ENCODE measurements at places on chromosomes 2 and 18.
A peak's percentile ranks its signal among the peaks of the same experiment; 100 is the strongest.

DNA sequence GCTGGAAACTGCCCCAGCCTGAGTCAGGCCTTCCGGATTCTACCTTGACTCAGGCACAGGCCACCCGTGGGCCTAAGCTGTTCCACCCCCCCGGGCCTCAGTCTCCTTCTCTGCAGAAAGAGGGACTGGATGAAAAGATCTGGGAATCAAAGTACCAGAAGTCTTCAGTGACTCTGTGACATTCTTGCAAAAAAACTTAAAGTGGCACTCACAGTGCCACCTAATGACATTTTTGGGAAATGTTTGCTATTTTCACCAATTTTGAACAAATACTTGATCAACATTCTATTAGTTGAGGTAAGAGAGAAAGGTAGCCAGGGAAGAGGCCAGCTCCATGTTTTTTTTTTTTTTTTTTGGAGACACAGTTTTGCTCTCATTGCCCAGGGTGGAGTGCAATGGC, 48.3 kb upstream of the ACAA2 start:
- DNase-seq = no peak

DNA sequence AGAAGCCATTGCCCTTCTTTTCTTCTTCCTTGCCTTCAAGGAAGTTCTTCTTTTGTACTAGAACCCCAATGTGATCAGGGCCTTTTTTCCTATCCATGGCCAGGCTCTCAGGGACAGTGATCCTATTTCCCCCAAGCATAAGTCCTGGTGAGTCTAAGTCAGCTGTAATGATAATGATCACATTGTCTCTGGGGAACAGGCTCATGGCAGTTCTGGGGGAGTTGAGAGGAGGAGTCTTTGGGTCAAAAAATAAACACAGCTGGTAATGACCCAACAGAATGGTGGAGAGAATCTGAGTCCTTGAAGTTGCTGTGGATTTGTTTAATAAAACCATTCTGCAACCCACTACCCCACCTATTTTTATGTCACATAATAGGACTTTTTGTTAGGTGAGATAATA, 96.6 kb downstream of the SOCS6 start:
- DNase-seq = no peak

- DNase-seq = peak; percentile 81
These were observed 61.2 kb upstream of the SPP2 start for GRCh38 chr2:233989221-233989858.

DNA sequence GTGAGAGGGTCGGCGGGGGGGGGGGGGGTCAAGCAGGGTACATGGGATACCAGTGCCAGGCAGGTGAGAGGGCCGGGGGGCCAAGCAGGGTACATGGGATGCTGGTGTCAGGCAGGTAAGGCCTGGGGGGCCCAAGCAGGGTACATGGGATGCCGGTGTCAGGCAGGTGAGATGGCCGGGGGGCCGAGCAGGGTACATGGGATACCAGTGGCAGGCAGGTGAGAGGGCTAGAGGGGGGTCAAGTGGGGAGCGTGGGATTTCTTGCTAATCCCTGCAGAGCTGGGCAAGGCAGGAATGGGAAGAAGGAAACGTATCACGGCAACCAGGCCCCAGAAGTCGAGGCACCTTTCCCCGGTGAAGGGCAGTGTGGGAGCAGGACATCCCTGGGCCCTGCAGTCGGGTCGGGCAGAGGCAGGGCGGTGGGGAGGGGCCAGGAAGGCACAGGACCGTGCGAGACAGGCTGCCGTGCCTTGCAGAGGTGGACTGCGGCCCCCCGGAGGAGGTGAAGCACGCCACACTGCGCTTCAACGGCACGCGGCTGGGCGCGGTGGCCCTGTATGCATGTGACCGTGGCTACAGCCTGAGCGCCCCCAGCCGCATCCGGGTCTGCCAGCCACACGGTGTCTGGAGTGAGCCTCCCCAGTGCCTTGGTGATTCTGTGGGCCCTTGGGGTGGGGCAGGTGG, 49.3 kb downstream of the MTERF4 start:
- DNase-seq = no peak

DNA sequence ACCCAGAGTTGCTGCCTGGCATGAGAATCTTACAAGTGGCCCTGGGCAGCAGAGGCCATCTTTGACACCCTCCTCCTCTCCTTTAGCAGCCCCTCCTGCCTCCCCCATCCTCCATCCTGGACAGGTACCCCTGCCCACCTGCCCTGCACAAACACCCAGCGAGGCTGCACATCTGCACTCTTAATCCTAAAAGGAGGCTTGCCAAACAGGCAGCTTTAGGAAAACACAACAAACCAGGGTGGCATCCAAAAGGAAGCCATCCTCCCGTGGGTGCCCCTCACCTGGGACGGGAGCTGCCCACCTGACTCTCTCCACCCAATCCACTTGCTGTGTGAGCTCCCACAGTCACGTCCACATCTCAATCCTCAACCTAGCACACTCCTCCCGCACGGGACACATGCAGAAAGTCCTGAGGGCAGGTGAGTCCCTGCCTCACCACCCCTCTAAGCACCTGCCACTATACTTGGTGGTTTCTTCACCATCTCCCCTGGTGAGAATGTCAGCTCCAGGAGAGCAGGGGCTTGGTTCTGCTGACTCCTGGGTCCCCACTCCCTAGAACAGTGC, 5.8 kb downstream of the BIN1 start:
- DNase-seq = no peak

- no peak for DNase-seq
These were observed 115.5 kb upstream of the PXDN start for GRCh38 chr2:1859671-1860450.

- peak; percentile 85 for DNase-seq
These were observed at the start of gene ZNF804A for GRCh38 chr2:184598316-184599053. ZNF804A (plus strand) TSS chr2:184598529; CDS start chr2:184598960, 431 bp downstream.

DNA sequence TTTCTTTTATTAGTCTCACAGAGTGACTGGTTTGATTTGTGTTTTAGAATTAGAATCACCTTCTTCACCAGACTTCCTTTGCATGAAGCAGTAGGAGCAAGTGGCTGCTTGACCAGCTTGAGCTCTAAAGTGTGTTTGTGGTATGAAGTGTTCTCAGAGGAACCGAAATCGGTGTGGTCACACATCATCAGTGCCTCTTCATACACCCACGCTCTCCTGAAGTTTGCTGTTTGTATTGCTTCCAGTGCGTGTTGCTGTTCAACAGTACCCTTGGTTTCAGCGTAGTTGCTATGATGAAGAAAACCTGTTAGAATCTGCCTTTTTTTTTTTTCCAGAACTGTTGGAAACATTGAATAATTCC, 77.9 kb downstream of the LIMS1 start:
- DNase-seq = peak; percentile 29

GRCh38 chr2:157699806-157700205, 71.1 kb upstream of the ACVR1C start:
- DNase-seq = no peak

DNA sequence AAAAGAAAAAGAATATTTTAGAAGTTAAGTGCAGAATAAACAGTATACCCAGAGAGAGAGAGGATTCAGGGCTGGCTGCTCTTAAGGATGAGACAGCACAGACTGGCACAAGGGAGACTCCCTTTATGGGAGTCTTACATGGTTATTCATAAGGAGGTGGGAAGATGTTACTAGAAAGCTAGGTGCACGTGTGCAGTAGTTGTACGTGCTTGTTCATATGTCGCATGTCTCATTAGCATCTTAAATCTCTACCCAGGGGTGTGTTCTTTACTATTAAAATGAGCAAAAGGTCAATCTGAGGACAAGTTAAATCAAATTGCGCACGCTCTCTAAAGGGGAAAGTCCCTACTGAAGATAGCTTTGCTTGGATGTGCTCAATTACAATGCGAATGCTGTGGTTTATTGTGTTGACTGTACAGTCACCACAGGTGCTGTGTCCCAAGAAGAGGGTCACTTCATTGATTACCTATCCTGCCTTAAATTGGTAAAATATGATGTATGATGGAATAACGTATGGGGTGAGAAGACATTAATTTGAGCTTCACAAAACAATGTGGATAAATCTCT, 368.0 kb upstream of the SPHKAP start:
- DNase-seq = no peak

DNA sequence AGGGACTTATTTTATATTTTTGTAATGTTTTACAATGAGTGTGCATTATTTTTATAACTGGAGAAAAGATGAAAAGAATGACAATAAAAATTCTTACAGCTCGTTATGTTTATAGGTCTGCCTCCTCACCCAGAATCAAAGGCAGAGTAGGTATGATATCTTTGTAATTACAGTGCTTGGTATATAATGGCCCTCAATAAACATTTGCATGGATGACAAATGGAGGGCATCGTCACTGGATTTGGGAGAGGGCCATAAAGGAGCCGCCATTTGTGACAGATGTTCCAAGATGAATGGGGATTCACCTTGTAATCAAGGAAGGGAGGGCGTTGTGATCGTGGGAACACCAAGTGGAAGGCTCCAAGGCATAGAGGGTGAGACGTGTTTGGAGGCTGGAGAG, 22.6 kb upstream of the GIGYF2 start:
- DNase-seq = peak; percentile 23

GRCh38 chr2:145404690-145405089, 884.8 kb upstream of the ZEB2 start:
- DNase-seq = no peak

DNA sequence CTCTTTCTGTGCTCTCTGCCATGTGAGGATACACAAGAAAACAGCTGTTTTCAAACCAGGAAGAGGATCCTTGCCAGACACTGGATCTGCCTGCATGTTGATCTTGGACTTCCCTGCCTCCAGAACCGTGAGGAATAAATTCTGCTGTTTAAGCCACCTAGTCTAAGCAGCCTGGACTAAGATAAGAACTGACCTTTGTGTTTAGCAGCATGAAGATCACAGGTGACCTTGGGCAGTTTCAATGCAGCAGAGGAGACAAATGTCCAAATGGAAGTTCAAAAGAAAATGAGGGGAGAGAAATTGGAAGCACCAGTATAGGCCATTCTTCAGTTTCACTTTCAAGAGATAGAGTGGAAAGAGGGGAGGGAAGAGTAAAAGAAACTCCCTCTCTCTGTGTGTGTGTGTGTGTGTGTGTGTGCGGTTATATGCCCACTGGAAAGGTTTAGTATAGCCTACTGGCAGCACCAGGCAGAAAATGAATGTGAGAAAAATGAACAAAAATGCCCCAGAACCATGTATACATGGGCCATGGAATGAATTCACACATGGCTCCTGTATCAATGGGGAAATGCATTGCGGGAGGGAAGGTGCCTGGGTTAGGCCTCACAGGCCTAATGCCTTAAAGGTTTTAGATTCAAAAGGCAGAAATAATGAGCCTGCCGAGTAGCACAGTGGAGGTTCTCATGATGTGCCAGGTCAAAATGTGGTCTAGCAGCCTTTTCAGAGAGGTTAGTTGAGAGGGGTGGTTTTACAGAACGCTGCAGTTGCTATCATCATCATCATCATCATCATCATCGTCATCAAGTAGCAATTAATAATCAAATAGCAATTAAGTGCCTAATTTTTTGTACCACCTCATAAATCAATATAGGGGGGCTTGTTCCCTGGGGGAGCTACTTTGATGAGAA, 1.1 kb upstream of the CERS6 start:
- DNase-seq = no peak

GRCh38 chr2:68878071-68878711, 7.0 kb upstream of the BMP10 start:
- DNase-seq = no peak

GRCh38 chr2:161075701-161076100, 84.5 kb upstream of the TANK start:
- DNase-seq = no peak

DNA sequence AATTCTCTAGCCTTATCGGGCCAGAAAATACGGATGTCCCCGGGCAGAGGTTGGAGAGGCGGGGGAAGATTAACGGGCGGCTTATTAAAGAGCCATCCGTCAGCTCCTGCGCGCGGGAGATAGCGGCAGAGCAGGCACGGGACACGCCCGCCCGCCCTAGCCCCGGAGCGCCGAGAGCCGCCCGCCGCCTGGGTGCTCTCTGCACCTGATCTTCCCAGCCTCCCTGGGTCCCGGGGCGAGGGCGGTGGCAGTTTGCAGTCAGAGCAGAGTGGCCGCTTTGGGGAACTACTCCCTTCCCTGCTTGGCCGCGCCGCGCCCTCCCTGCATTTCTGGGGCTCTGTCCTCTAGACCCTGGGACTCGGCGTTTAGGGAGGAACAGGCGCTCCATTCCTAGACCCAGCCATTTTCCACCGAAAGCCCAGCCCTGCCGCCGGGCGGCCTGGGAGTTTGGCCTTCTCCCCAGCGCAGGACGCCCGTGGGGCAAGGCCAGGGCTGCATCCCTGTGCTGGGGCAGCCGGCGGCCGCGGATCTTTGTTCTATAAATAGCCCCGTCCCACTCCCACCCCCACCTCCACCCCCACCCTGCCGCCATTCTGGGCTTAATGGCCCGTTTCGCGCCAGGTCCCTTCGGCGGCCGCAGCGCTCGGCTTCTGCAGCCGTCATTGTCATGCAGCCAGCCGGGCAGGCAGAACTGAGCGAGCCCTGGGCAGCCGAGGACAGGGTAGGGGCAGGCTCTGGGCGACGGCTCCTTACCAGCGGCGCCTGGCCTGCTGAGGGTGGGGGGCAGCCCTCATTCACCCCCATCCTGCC, 6.6 kb downstream of the GAD1 start:
- no peak for DNase-seq

- DNase-seq = no peak
These were observed 276.8 kb upstream of the POU3F3 start for GRCh38 chr2:104577143-104577542.

- DNase-seq = no peak
These were observed 270.9 kb downstream of the TWIST2 start for GRCh38 chr2:239118675-239119211.

- DNase-seq = no peak
These were observed 122.6 kb upstream of the CTDP1 start for GRCh38 chr18:79556829-79557585.

DNA sequence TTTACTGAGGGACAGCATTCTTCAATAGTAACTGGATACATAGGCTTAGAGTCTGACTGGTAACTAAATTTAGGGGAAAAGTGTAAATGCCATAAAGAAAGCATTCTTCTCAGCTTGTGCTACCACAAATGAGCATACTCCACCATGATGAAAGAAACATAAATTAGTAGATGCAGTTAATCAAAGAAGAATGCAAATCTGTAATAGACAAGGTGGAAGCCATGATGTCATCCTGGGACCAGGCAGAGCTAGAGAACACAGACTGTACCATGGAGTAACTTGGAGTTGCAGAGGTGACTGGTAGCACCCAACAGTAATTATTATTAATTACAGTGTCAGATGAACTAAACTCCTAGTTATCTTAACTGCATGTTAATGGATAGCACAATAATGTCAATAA, 51.7 kb downstream of the RBKS start:
- DNase-seq = no peak

- no peak for DNase-seq
These were observed 654.3 kb downstream of the METTL4 start for GRCh38 chr18:1916869-1917523.

DNA sequence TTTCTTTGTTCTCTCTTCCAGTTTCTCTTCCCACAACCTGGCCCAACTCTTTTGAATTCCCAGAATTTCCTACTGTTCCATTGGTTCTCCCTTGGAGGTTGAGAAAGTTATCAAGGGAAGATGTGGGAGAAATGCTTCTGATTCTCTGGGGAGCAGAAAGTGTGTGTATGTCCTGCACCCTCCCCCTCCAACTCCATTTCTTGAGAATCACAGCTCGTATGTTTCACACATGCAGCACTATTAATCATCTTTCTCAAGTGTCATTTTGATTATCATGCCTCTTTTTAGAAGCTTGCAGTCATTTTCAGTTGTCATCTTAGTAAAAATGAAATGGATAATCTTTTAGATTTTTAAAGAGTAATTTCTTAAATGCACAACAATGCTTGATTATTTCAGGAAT, 296.8 kb upstream of the SLC39A10 start:
- DNase-seq = no peak
